ENCODE measurements at places on chromosomes 7 and 10.
A peak's percentile ranks its signal among the peaks of the same experiment; 100 is the strongest.

DNA sequence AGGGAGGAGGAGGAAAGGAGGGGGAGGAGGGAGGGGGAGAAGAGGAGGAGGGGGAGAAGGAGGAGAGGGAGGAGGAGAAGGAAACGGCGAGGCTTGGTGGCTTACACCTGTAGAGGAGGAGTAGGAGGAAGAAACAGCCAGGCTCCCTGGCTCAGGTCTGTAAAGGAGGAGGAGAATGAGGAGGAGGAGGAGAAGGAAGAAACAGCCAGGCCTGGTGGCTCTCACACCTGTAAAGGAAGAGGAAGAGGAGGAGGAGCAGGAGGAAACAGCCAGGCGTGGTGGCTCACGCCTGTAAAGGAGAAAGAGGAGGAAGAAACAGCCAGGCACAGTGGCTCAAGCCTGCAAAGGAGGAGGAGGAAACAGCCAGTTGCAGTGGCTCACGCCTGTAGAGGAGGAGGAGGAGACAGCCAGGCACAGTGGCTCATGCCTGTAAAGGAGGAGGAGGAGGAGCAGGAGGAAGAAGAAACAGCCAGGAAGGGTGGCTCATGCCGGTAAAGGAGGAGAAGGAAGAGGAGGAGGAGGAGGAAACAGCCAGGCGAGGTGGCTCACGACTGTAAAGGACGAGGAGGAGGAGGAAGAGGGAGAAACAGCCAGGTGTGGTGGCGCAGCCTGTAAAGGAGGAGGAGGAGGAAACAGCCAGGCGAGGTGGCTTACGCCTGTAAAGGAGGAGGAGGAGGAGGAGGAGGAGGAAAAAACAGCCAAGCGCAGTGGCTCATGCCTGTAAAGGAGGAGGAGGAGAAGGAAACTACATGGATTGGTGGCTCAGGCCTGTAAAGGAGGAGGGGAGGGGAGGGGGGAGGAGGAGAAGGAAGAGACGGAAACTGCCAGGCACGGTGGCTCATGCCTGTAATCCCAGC is 14.9 kb upstream of the CRCP start:
- peak; percentile 66 for DNase-seq

GRCh38 chr7:6652446-6653011 is 15.4 kb downstream of the ZNF316 start:
- no peak for DNase-seq

- peak; percentile 45 for DNase-seq
Measured at GRCh38 chr7:45921699-45922519, 837 bp upstream of the IGFBP3 start.

DNA sequence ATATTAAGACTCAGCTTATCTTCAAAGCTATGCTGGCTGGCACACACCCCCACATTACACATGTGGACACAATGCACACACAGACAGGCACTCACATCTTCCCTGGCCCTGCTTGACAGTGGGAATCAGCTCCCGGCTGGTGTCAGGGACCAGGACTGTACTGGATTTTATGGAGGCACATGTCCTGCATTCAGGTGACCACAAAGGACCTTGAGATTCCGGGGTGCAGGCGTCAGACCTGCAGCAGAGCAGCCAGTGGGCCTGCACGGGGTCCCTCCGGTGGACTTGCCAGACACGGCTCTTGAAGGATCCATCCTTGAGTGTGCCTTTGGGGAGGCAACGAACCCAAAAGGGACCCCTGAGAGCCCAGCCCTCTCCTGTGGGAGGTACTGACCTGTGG is 1.9 kb downstream of the CNPY1 start:
- DNase-seq: no peak

- no peak for DNase-seq
Measured at GRCh38 chr7:110296321-110296720, 794.6 kb upstream of the LRRN3 start.

DNA sequence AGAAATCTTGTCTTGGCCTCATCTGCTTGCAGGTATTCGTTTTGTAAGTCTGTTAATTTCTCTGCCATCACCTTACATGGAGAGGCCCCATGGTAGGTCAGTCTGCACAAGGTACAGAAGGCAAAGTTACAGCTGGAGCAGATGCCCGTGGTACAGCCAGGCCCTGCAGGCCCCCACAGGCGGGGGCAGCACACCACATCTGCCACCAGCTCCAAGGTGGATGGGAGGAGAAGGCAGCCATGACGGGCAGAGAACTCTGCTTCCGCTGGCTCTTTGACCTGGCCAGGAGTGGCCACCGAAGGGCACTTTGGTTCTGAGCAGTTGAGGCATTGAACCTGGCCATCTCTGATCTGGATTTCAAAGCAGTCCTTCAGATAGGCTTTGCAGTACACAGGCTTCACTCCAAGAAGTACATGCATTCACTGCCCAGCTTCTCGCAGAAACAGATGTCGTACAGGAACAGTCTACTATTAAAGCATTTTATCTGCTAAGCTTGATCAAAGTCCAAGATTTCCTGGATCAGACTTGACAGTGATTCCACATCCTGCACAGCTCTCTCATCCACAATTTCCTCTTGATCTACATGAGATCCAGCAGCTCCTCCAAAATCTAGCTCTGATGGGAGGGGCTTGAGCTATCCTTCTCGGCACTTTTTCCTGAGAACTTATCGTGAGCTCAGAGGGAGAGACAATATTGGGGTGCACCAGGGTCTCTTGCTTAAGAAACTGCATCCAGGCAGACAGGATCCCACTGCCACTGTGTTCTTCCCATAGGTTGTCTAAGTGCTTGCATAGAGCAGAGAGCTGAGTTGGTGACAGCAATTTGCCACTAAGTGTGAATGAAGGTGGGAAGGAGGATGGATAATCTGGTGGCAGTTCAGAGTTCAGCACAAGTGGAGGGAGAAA is 120.7 kb downstream of the TRRAP start:
- no peak for DNase-seq

GRCh38 chr10:86393362-86393761 is 26.8 kb upstream of the GRID1 start:
- DNase-seq: no peak

GRCh38 chr10:130500261-130501000 is 364.2 kb downstream of the GLRX3 start:
- DNase-seq: no peak

- DNase-seq: no peak
Measured at GRCh38 chr10:88507826-88508453, 75.2 kb downstream of the RNLS start.

GRCh38 chr7:47419471-47419870 is 162.4 kb downstream of the TNS3 start:
- DNase-seq: no peak

All from epithelial cell of proximal tubule (primary cell).